Inflammatory macrophage treated with lipopolysaccharide for 4 hours (primary cell): ENCODE measurements at places on chromosomes 2 and 18.

DNA sequence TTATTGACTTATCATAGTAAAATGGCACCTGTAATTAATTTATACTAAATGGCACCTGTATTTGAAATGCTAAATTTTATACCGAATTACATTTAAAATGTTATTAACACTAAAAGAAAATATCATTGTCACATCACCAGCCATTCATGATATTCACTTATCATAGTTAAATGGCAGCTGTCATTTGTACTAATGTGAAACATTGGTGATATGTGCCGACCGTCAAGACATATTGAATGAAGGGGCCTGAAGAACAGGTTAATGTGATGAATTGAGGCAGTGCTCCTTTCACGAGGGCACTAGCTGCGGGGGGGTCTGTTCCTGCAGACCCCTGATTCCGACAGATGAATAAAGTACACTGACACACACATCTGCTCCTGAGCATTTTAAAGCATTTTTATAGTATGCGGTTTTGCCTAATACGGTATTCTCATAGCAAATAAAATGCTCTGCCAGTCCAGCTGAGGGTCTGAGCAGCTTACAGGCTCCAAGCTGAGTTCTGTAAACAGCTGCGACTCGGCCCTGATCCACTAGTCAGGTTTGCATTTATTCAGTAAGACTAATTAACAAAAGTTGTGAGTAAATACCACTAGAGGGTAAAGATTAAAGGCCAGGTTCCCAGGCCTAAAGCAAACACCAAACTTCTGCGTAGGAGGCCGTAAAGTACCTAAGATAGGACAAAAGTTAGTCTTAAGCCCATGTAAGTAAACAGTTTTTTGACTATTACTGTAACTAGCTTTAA, 593.4 kb upstream of the NETO1 start:
- no peak for DNase-seq

- DNase-seq = no peak
Measured at GRCh38 chr18:44957461-44957860, 276.8 kb downstream of the SETBP1 start.

- DNase-seq = peak; percentile 82
Measured at GRCh38 chr2:173963323-173963816, 1.8 kb downstream of the SP3 start.

DNA sequence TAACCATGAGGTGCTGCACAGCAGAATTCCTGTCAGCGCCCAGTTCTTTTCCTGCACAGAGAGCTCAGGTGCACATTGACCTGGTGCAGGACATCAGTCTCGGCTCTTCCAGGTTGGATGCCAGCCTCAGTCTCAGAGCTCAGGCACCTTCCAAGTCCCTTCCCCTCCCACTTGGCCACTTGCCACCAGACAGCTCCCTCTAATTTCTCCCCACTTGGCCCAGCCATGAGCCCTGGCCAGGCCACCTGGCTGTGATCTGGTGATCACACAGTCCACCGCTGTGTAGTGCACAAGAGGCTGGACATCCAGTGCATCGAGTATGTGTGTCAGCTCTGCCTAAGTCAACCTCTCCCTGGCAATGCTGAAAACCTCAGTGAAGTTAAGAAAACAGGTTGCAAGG, 336.6 kb upstream of the MYT1L start:
- DNase-seq = no peak

DNA sequence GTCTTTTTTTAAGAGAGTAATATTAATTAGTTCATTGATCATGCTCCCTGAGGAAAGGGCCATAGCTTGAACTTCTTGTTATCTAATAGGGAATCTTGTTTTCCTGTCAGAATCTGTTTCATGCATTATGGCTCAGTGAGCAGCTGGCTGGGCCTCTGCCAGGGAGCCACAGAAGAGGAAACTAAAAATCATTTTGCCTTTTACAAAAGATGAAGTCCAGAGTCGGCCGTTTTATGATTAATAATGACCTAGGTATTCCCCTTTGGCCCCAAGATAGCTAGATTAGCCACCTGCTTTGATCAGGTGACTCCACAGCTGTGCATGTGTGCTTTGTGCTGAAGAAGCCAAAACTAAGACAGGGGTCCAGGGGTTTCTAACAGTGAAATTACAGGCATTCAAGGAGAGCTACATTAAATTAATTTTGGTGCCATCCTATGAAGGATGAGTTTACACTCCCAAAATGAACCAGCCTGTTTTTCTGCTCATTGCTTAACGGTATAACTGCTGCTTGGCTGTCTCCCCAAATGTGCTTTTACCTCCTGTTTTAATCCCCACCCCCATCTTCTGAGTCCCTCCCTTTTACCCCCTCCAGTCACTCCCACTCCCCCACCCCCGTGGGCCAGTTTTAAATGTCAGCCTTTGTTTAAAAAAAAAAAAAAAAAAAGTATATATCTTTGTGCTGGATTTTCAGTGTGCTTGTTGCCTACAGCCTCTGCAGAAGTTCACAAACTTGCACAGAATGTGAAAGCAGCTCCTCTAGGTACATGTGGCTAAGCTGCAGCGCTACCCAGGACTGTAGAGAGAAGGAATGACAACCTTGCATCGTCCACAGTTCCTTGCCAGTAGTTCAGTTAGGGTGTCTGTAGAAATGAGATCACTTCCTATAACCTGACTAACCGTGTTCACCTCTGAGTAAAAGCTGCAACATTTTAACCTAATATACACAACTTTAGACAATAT, 93.1 kb downstream of the CABLES1 start:
- peak; percentile 49 for DNase-seq

DNA sequence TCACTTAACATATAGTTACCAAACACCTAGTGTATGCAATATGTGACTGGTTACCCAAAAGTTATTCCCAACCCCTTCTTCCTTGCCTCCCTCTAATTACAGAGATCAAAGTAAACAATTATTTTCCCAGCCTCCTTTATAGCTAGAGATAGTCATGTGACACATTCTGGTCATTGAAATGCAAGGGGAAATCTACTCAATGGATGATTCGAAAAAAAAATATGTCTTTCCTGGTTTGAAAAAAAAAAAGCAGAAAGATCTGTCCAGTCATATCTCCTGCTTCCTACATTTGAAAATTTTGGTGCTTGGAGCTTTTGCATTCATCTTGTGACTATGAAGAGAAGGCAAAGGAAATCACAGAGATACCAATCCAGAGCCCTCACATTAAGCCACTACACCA, 27.6 kb upstream of the UGP2 start:
- DNase-seq = no peak

DNA sequence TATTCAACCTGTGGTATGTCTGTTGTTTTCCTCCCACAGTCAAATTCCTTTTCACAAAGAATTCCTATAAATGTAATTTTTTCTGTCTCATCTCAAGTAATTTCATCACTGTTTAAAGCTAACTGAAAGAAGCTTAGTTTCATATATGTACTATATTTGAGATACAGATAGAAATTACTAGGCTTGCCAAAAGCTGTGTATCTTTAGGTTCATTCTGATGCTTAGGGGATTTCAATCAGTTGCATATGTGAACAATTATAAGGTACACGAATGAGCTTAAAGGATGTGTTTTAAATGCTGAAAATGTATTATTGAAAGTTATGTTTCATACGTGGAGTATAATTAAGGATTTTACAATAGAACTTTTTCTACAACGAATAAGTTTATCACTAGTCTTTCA, 59.2 kb upstream of the DSG1 start:
- no peak for DNase-seq

DNA sequence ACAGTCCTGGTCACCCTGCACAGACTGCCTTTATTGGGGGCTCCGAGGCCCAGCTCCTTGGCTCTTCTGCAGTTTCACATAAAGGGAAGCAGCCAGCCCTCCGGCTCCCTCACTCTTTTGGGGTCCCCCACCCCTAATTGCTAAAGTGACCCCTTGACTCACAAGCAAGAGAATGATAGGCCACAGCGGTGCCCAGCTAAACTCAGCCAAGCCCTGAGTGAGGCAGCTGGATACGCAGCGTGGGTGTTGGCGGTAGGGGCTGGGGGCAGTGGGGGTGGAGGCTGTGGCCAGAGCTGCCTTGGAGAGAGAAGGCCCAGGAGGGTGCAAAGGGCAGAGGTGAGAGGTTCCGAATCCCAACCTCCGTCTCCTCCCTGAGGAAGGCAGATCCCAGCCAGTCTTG, 25.5 kb upstream of the ALPP start:
- DNase-seq = no peak

DNA sequence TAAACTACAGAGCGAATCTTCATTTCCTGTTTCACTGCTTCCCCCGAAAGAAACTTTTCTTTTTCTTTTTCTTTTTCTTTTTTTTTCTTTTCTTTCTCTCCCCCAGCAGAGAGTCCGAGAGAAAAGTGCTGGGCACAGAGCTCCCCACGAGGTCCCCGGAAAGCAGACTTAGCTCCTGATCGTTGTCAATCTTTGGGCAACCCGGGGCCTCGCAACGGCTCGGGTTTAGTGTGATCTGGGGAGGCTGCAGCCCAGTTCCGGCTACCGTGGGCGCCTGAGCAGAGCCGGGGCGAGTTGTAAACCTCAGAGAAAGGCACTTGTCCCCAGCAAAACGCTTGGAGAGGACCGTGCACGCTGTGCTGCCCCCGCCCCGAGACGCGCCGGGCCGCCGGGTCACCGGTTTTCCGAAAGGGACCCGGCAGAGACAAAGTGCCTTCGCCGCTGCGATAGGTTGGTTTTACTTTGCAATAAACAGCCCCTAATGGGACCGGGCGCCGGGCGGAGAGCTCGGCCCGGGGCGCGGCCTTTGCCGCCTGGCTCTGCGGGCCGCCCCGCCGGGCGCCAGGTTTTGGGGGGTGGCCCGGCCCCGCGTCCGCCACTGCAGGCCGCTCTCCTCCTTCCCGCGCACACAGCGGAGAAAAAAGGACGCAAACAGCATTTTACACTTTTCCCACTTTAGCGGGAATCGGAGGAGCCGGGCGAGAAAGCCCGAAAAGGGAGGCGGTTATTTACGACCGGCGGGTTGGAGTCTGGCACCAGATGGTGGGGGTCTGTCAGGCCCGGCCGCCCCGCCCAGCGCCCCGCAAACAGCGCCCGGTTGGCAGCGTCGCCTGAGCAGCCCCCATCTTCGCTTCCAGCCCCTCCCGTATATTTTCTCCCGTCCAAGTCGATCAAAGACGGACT, 136.0 kb downstream of the INSIG2 start:
- peak; percentile 25 for DNase-seq

- DNase-seq = no peak
Measured at GRCh38 chr2:159010963-159011362, 42.5 kb downstream of the TANC1 start.

DNA sequence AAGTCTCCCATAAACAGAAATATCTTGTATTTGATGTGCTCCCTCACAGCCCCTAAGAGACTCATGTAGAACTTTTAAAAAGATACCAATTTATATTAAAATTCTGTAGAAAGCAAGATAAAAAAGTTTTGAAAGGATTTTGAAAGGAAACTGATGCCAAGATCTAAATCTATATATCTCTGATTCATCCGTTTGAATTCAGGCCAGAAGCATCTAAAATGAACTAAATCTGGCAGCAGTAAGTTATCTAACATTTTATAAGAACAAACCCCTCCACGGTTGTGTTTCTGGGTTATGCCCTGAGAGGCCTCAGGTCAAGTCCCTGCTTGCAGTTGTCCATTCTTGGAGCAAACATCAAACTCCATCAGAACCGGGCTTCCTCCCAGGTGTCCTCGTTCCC, 165.8 kb downstream of the FBXO15 start:
- DNase-seq = no peak

- no peak for DNase-seq
Measured at GRCh38 chr2:110875384-110875725, 143.0 kb downstream of the ACOXL start.

- no peak for DNase-seq
Measured at GRCh38 chr2:240644171-240644651, 18.9 kb downstream of the GPR35 start.

DNA sequence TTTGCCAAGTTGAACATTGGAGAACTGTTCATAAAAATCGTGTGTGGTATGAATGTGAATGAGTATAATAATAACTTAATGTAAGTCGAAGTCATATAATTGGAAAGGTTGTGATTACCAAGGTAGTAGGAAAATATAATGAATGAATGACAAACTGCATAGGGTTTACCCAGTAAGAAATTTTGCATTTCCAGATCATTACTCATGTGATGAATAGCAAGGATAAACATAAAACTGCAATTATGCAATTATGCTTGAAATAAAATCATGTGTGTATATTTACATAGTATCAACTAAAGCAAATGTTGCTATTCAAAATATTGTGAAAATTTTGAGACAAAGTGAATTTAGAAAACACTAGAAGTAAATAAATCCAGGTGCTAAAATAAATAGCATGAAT, 1108.7 kb upstream of the TMEFF2 start:
- DNase-seq = no peak

DNA sequence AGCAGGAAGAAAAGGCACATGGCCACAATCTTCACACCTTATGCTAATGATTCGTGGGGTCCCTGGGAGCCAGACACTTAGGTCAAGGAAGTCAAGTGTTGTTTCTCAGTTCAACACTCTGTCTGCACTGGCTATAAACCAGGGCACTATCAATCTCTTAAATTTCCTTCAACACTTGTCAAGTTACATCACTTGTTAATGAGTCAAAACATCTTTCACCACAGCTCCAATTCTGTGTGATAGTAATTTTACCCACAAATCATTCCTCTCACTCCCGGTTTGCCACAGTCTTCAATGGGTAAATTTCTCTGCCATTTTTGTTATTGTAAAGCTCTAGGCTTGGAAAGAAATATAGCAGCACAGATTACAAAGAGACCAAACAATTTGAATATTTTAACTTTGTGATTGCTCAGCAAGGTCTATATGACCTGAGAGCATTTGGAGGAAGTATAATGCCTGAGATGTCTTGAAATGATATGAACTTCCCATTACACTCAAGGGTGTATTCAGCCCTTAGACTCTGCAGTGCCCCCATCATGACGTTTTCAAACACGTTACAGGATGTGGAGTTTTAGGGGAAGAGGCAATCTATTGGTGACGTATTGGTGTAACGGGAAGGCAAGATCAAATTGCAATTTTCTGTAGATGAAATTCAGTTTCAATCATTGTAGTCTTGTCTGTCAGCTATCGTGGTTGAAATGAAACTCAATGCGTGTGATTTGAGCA, 78.7 kb downstream of the ICOS start:
- no peak for DNase-seq

GRCh38 chr2:220962556-220962955, 609.5 kb downstream of the EPHA4 start:
- DNase-seq = no peak

DNA sequence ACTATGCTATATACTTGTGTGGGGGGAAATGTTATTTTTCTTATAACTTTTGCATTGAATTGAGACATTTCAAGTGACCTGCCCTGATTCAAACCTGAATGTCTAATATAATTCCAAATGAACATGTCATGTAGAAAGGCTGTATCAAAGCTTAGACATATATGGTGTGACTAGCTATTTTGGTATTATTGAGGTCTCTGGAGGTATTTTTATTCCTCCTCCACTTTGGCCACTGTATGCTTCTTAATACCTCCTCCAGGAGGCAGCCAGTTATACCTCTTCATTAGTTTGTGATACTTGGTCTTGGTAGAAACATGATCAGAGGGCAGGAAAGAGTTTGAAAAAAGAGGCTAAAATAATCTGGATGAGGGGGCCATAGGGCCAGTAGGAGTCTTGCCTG, 217.1 kb downstream of the TCF4 start:
- no peak for DNase-seq

DNA sequence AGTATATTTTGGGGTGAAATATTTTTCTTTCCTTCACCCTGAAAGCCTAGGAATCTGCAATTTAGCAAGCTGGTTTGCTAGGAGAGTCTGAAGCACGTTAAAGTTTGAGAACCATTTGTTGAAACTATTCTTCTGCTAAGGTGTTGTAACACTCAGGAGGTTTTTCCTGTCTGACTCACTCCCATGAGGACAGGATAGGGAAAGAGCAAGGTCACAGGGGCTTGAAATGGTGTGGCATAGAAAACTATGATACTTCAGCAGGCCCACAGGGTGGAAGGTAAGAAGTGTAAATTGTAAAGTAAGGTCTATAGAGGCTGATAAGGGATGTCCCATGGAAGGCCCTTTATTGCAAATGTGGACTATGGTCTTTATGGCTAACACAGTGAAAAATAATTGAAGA, 177.7 kb upstream of the ZC3H15 start:
- no peak for DNase-seq
